ENCODE measurements at places on chromosomes 2 and 18.
A peak's percentile ranks its signal among the peaks of the same experiment; 100 is the strongest.

DNA sequence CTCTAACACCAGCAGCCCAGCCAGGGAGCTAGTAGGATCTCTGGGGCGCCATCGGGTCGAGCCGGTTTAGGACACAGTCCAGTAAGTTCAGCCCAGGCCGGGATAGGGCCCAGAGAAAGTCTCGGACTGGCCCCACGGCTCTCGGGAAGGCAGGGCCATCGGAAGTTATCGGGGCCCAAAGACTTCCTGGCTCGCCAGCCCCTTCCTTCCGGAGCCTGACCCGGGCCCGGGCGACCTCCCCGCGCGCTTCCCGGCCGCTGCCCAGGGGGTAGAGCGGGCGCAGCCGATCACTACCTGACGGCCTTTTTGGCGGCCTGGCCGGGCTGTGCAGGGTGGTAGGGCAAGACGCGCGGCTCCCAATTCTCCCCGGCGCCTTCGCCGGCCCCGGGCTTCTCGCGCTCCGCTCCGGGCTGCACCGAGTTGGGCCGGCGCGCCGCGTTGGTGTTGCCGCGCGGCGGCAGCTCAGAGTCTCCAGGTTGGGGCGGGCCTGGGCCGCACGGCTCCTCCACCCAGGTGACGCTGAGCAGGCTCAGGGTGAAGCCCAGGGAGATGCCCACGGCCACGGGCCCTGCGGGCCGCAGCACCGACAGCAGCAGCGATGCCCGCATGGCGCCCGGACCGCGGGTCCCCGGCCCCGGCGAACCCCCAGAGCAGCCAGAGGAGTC is 546 bp downstream of the CHPF start:
- H3K4me3 ChIP-seq, result peak overlapping the region; percentile 81
- no peaks in the 10 kb centered on the region for H3K27me3 ChIP-seq
- H3K4me1 ChIP-seq, result peaks cover 18% of the 10 kb centered on the region
- no peak for DNase-seq
- no peaks in the 10 kb centered on the region for H3K36me3 ChIP-seq

GRCh38 chr2:29786361-29786760 is 135.0 kb downstream of the ALK start:
- H3K36me3 ChIP-seq, result no peaks in the 10 kb centered on the region
- H3K27ac ChIP-seq, result no peak overlapping the region
- H3K4me1 ChIP-seq, result no peaks in the 10 kb centered on the region
- DNase-seq, result no peak
- H3K4me3 ChIP-seq, result no peak overlapping the region

GRCh38 chr2:111661286-111661940 is 222.6 kb downstream of the ANAPC1 start:
- no peak for DNase-seq
- H3K4me1 ChIP-seq, result no peaks in the 10 kb centered on the region
- no peak overlapping the region for H3K4me3 ChIP-seq
- H3K27me3 ChIP-seq, result no peaks in the 10 kb centered on the region

DNA sequence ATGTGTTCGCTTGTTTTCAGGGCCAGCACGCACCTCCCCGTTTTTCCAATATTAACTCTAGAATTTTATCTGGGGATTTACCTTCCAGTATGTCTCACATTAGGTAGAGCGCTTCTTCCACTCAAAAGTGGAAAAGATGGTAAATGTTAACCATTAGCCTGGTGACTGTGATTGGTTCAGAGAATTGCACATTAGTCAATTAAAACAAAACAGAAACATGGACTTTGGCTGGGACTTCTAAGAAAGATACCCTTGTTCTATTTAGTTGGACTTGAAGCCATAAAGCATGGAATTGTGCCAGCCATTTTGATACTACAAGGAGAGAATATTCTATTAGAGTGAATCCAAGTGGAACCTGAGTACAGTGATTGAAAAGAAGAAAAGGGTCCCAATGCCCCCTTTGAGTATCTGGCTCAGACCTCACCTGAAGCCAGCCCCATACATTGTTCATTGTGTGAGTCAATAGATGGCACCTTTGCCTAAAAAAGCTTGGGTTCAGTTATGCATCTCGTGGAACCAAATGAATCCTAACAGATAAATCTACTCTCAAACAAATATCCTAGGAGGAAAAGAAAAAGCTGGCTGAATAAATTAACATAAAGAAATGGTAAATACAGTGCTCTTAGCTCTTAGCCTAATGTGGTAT is 354.3 kb downstream of the IRS1 start:
- H3K4me1 ChIP-seq, result no peaks in the 10 kb centered on the region
- H3K27ac ChIP-seq, result no peak overlapping the region
- no peak overlapping the region for H3K4me3 ChIP-seq
- DNase-seq, result no peak
- H3K36me3 ChIP-seq, result no peaks in the 10 kb centered on the region
- no peaks in the 10 kb centered on the region for H3K27me3 ChIP-seq

GRCh38 chr2:134771313-134771801 is 52.6 kb upstream of the TMEM163 start:
- no peak overlapping the region for H3K27ac ChIP-seq
- no peaks in the 10 kb centered on the region for H3K27me3 ChIP-seq
- no peaks in the 10 kb centered on the region for H3K36me3 ChIP-seq
- no peak overlapping the region for H3K4me3 ChIP-seq
- DNase-seq, result no peak
- H3K4me1 ChIP-seq, result no peaks in the 10 kb centered on the region

GRCh38 chr2:64220265-64220664 is 76.0 kb upstream of the PELI1 start:
- H3K4me3 ChIP-seq, result no peak overlapping the region
- no peak for DNase-seq
- H3K4me1 ChIP-seq, result peaks cover 1% of the 10 kb centered on the region
- H3K27ac ChIP-seq, result no peak overlapping the region

GRCh38 chr2:218727502-218728165 is 17.0 kb downstream of the TTLL4 start:
- no peak for DNase-seq
- peaks cover 8% of the 10 kb centered on the region for H3K36me3 ChIP-seq
- no peaks in the 10 kb centered on the region for H3K4me1 ChIP-seq
- H3K4me3 ChIP-seq, result no peak overlapping the region

DNA sequence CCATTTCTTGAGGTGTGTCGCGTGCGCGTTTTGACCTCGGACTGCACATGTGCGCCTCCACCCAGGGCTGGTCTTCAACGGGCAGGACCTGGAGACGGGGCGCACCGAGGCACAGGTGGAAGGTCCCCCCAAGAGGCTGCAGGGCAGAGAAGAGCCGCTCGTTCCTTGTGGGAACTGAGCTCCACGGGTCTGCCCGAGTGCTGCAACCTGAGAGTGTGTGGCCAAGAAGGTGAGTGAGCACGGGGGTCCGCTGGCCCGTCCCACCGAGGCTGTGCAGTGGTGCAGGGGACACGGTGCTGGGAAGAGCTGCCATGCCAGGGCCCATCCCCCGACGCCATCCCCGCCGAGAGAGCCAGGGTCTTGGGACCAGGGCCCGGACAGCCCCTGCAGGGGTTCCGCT is 268.3 kb downstream of the GALR1 start:
- peaks cover 2% of the 10 kb centered on the region for H3K27me3 ChIP-seq
- no peaks in the 10 kb centered on the region for H3K4me1 ChIP-seq
- no peak overlapping the region for H3K27ac ChIP-seq

DNA sequence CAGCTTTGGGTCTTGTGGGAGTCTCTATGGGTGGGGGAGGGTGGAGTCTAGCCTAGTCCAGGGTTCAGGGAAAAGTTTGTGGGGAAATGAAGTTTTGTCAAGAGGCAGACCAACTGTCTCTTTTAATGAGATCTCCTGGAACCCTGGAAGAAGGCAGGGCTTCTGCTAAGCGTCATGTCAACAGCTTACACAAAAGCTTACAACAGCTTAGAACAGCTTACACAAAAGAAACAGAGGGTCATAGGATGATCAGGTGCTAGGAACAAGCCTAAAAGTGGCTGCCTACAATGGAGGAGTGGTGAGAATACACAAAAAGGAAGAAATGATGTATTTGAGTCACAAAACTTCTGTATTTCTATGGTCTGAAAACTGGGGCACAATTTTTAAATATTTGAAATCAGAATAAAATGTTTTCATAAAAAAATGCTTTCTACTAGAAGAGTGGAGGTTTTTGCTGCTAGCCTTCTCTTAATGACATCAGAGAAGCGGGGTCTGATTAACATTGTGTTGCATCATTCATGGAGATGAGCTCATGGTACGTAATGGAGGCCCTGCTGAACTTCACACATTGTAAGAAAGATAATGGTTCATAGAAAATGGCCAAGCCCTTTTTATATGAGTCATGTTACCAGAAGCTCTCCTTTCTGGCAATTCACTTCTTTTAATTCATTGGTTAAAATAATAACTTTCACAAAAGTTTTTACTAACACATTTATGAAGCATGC is 351.0 kb downstream of the PIK3C3 start:
- no peaks in the 10 kb centered on the region for H3K36me3 ChIP-seq
- H3K4me1 ChIP-seq, result no peaks in the 10 kb centered on the region
- H3K27ac ChIP-seq, result no peak overlapping the region
- no peak for DNase-seq
- H3K4me3 ChIP-seq, result no peak overlapping the region

DNA sequence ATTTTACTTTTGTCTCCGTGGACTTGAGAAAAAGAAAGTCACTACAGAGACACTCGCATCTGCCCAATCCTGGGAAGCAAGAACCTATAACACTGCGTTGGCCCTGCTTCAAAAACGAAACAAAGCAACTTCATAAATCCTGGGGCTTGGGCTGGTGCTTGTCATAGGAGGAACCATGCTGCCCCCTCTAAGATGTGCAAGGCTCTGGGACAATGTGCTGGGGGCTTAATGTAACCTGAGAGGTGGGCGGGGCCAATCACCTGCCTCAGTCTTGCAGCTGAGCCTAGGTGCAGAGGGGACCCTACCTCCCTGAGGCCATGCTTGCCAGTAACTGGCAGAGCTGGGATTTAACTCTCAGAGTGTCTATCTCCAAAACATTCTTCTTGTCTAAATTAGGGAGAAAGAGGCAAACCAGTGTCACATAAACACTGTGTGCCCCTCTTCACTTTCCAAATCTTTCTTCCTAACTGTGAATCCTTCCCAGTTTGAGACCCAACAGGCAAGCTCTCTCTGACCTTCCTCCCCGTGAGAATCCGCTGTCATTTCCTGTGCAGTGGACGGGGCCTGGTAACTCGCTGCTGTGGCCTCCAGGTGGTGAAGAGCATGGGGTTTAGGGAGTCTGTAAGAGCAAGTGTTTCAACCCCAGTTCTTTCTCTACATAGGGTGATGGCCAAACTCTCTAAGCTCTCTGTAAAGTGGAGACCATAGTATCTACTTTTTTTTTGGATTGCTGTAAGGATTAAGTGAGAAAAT is 115.1 kb downstream of the ACKR3 start:
- no peak overlapping the region for H3K27ac ChIP-seq

- H3K27me3 ChIP-seq, result no peaks in the 10 kb centered on the region
- H3K27ac ChIP-seq, result no peak overlapping the region
- DNase-seq, result no peak
Measured at GRCh38 chr2:126678269-126679065, 22.5 kb downstream of the GYPC start.

- no peak overlapping the region for H3K4me3 ChIP-seq
- H3K27me3 ChIP-seq, result no peaks in the 10 kb centered on the region
- H3K27ac ChIP-seq, result no peak overlapping the region
- H3K36me3 ChIP-seq, result peaks cover 80% of the 10 kb centered on the region
- H3K4me1 ChIP-seq, result no peaks in the 10 kb centered on the region
- DNase-seq, result no peak
Measured at GRCh38 chr2:233288663-233289062, 19.0 kb upstream of the SAG start.

DNA sequence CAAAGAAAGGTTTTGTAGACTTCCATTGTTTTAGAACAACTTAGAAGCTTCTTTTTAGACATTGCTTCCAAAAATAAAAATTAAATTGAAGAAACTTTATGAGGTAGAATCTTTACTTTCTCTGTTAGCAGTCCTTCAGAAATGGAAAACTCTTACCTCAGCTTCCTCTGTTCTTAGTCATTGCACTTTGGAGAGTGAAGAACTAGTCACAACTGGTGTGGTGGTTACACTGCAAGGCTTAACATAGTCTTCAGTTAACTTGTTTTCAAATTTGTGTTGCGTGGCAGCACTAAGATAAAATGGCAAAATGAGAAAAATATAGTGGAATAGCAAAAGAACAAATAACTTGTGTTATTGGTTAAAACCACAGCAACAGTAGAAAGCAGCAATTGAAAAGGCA is 332.6 kb downstream of the KIAA1328 start:
- H3K4me1 ChIP-seq, result no peaks in the 10 kb centered on the region
- H3K4me3 ChIP-seq, result no peak overlapping the region
- H3K36me3 ChIP-seq, result no peaks in the 10 kb centered on the region
- no peak overlapping the region for H3K27ac ChIP-seq
- no peaks in the 10 kb centered on the region for H3K27me3 ChIP-seq

- no peaks in the 10 kb centered on the region for H3K27me3 ChIP-seq
- no peaks in the 10 kb centered on the region for H3K36me3 ChIP-seq
- H3K4me1 ChIP-seq, result no peaks in the 10 kb centered on the region
- H3K4me3 ChIP-seq, result no peak overlapping the region
Measured at GRCh38 chr2:186683341-186683740, 10.5 kb upstream of the FAM171B start.

- no peak overlapping the region for H3K27ac ChIP-seq
- H3K4me1 ChIP-seq, result no peaks in the 10 kb centered on the region
- H3K4me3 ChIP-seq, result no peak overlapping the region
- no peaks in the 10 kb centered on the region for H3K36me3 ChIP-seq
- no peak for DNase-seq
Measured at GRCh38 chr2:232871835-232872736, 2.0 kb downstream of the SNORC start.

DNA sequence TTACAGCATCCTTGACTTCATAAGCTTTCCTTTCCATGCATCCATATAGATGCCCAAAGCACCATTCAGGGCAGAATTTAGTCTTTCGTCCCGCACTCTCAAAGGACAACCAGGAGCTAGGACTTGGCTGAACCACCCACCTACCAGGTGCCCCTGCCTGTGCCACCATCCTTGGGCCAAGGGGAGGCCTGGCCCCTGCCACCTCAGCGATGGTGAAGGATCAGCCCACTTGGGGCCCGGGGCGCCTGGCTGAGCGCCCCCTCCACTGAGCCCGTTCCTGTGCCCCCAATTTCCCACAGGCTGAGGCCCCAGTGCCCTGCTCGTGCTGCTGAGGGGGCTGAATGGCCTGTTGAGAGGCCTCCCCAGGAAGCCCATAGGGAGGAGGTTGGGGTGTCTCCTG is 33.3 kb upstream of the ALPP start:
- peaks cover 9% of the 10 kb centered on the region for H3K4me1 ChIP-seq
- H3K36me3 ChIP-seq, result no peaks in the 10 kb centered on the region
- H3K27me3 ChIP-seq, result peaks cover 8% of the 10 kb centered on the region
- no peak for DNase-seq

DNA sequence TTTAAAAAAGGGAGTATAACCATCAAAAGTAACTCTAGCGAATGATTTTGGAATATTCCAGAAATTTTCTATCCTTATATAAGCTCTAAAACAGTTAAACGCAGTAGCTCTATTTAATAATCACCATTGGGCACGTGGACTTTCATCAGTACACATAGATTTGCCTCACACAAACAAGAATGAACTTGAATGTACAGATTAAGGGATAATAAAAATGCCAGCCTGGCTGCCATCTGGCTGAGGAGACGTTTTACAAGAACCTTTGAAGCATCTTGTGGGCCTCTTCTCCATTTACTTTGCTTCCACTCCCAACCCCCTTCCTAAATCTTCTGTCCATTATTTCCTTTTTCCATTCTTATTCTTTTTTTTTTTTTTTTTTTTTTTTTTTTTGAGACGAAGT is 47.2 kb downstream of the AGAP1 start:
- no peak overlapping the region for H3K27ac ChIP-seq
- no peaks in the 10 kb centered on the region for H3K36me3 ChIP-seq
- DNase-seq, result no peak
- H3K27me3 ChIP-seq, result no peaks in the 10 kb centered on the region

All from CD8-positive, alpha-beta memory T cell (primary cell).